ENCODE measurements at places on chromosomes 2 and 18.

DNA sequence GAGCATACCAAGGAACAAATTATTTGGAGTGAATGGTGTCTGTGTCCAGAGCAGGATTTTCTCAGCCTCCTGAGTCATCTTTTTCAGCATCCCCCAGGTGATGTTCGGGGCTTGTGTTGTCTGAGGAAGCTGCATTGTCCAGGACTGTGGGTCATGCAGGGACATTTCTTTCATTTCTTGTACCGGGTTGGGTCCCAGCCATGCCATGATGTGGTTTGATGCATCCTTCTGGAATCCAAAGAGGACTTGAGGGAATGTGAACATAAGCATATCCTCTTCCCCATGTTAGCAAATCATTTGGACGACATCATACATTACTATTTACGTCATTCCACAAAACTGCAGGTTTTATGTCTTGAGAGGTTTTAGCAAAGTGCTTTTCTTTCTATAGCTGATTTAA is 797.8 kb downstream of the CCDC85A start:
- DNase-seq: no peak

DNA sequence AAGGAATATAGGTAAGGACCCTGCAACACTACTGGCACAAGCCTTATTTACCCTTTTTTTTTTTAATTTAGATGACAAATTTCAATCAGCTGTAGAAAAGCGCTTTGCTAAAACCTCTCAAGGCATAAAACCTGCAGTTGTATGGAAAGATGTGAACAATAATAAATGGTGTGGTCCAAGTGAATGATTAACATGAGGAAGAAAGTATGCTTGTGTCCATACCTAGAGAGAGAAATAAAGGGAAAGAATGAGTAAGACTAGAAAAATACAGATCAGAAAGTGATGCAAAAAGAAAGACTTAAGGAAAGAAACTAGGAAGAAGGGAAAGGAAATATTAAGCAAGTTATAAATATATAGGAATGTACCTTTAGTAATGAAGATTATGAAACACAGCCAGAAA is 119.2 kb upstream of the SCN7A start:
- no peak for DNase-seq

- no peak for DNase-seq
Measured at GRCh38 chr2:170928036-170928823, 823 bp upstream of the GORASP2 start.

DNA sequence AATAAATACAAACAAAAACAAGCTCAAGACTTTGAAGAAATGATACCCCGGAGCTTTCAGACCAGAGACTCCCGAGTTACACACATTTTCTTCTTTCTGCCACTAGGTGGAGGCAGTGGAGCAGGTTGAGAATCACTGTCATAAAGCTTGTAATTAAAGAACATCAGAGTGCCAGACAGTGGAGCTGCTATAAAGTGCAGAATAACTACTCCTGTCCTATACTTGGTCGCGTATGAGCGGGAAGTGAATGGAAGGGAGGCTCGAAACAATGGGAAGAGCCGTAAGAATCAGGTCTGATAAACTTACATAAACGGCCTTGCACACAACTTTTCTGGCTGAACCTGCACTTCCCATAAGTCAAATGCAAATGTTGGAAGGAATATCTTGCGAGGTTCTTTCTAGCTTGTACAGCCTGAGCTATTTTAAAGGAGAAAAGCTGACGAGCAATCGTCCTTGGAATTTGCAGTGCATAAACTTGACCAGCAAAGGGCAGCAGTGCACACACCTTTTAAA is 189.0 kb downstream of the RPIA start:
- no peak for DNase-seq

- no peak for DNase-seq
Measured at GRCh38 chr2:423479-423878, 135.6 kb upstream of the ALKAL2 start.

DNA sequence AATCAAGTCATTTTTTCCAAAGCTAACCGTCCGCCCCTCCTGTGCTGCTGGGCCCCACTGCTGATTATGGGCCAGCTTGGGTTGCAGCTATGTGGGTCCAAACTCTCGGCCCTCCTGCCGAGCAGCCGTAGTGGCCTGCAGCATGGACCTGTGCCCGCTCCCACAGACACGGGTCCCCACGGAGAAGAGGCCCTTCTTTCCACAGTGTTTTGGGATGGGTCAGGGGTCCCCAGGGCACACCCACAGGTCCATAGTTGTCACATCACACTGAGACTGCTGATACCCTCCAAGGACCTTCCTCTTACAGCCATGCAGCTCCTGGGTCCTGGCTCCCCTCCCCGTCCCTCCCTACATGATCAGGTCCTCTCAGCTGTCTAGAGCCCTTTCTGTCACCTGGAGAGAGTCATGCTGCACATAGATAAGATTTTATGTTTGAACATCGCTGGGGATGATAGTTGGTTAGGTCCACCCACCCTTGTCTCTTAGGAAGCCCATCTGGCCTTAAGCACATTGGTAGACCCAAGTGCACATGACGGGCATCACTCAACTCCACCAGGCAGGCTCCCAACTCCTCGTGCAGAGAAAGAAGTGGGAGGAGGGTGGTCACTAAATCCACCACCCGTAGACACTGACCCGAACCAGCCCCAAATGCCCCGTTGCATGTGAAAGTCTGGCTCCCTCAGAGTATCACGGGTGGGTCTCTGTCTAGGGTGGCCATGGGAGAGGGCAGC is 17.5 kb downstream of the GPR55 start:
- no peak for DNase-seq

DNA sequence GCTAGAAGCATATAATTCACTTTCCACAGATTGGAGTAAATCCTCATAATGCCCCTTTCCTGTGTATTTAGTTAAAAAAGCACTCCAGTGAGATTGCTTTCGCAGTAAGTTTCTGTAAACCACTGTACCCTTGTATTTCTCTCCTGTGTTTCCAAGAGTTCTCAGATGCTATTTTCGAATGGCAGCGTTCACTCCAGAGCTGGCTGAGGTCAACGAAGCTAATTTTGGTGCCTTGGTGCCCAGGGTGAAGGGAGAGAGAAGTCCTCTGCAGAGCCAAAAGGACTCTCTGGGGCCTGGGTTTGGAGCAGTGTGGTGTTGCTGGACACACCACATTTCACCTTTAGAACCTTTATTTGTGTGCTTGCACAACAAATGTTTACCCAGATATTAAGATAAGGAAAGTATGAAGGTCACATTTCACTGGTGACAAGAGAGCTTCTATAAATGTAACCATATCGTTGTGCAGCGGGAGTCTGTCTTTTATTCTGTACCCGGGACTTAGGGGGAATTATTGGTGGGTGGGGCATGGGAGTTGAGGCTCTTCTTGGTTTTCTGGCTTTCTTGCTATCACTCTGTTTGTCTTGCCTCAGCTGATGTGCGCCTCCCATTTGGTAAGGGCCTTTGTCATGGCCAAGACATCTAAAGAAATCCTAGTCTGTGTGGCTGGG is 9.9 kb downstream of the EPAS1 start:
- no peak for DNase-seq

- no peak for DNase-seq
Measured at GRCh38 chr2:88196490-88197087, 26.4 kb downstream of the THNSL2 start.

GRCh38 chr2:177543007-177543760 is 150.6 kb downstream of the AGPS start:
- no peak for DNase-seq

- no peak for DNase-seq
Measured at GRCh38 chr18:63161032-63161760, 158.4 kb downstream of the BCL2 start.

- DNase-seq: no peak
Measured at GRCh38 chr2:24077879-24078278, 1.8 kb upstream of the SF3B6 start.

GRCh38 chr2:233798335-233799086 is 20.4 kb downstream of the MROH2A start:
- DNase-seq: no peak

GRCh38 chr18:35697869-35698268 is 116.3 kb downstream of the GALNT1 start:
- no peak for DNase-seq

DNA sequence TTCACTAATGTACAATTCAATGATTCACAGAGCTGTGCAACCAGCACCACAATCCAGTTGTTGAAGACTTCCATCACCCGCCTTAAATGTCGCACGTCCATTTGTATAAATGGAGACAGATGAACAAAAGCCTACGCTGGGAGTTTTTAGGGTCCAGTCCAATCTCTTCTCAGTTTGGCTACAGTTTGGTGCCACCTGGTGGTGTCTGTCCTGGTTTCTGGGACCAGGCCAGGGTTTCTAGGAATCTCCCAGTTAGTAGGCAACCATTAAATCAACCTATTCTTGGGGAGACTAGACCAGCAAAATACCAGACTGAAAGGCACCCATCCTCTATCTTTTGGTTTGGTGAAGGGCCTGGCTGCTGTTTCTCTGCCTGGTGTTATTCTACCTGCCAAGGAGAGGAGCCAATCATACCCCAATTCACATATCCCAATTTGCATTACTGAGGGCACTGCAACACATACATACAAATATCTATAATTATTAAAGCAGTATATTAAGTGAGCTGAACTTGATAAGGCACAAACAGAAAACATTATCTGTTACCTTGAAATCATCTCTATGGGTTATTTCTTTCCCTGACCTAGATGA is 3.2 kb upstream of the DDX1 start:
- no peak for DNase-seq

DNA sequence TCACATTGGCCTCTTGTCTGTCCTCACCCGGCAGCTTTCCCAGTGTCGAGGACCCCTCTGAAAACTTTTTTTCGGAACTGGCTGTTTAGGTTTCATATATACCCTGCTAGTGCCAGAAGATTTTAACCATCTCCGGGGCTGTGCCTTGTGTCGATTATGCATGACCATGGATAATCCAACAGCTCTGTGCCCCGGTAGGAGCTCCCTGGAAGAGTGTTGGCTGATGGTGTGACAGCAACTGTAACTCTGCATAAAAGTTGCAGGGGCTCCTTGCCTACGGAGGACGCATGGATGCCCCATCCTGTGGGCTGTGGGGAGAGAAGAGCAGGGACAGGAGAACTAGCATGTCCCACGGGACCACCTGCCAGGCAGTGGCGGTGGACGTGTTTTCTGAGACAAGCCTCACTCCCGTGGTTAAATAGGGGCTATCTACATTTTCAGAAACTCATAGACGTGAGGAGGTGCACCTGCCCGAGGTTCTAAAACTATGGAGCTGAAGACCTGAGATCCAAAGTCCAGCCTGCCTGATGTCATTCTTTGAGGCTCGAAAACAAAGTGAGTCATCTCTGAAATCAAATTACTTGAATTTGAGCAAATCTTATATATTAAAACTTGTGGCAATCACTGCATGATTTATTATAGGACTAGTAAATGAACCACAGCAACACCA is 437.2 kb upstream of the HS6ST1 start:
- no peak for DNase-seq

DNA sequence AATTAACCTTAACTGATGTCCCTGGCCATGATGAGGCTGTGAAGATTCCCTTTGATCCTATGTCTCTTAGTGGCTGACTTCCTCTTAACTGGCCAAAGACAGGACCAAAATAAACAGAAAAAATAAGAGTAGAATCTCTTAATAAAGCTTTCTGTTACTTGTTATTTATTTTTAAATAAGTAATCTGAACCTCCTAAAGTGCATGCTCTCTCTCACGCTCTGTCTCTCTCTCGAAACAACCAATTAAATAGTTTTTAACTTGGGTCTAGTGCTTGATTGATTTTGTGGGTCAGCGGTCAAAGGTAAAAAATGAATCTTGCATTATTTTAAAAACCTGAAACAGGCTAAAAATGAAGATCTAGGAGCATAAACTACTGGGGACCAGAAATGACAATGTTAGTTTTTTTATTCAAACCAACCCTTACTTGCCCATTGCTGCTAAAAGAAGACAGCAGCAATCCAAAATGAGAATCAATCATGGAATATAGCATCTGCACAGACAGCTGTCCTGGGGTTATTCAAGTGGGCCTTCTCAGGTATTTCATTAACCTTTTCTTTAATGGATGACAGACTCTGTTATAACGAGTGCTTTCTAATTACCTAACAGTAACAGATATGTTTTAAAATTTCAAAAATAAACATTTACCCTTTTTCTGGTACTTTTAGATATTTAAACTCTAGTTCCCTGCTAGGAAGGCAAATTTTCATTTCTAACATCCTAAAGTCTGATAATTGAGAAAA is 11.2 kb downstream of the GAREM1 start:
- no peak for DNase-seq

DNA sequence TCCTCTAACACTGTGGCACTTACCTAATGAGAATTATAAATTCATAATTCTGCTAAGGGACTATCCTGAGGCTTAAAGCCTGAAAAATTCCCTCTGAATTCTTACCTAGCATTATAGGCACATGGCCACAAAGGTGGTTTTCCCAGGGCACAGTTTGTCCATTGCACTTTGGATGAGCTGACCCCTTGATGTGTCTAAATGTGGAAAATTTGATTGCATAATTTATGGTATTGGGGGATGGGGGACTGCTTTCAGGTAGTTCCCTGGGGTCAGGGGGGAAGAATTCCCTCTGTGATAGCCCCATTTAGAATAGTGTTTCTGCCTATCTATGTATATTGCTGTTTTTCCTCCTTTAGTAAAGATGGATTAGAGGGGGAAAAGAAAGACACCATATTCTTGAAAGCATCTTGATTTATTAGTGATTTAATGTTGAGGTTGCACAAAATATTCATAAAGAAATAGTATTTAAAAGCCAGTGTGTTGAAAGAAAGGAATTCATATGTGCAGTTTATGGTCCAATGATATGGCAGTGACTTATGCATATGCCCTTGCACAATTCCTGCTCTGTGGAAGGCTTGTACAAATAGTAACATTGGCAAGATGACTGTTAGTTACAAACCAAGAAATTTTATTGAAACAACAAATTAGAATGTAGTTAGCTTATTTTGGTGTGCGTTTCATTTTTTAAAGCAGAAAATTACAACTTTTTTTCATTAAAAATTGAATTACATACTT is 8.7 kb upstream of the HTR2B start:
- no peak for DNase-seq

DNA sequence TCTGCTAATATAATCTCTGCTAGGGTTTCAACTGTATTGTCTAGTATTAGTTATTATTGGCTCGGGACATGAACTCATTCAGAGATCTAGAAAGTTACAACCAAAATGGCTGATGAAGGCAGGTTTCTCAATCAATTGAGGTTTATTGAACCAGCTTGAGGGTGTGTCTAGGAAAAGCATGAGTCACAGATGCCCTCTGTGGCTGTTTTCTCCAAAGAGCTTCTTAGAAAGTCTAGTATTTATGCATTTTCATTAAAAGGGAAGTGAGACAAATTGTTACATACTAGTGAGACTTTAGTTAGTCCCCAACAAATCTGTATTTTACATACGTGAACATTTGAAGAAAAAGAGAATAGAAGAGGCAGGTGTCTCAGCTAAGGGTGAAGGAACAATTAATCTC is 23.0 kb upstream of the RTTN start:
- no peak for DNase-seq

- DNase-seq: no peak
Measured at GRCh38 chr2:18498531-18498930, 61.9 kb downstream of the RDH14 start.

DNA sequence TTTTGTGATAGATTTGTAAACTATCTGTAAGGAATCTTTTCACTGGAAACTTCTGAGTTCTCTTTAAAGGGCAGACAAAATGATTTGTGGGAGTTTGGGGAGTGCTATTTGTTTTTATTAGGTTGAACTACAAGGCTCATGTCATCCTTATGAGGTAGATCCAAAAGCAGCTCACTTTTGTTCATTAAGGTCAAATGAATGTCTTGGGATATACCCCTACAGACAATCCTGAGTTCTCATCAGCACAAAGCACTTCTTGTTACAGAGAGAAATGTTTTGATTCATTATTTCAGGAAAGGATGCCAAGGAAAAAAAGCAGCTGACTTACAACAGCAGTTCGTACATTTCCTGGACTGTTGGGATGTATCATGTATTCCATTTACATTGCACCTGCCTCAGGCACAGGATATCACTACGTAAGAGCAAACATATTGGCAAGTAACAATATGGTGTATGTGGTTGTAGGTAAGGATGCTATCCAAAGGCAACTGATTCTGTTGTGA is 68.9 kb downstream of the DCC start:
- DNase-seq: no peak
